Brain microvascular endothelial cell (primary cell): ENCODE measurements at places on chromosomes 1 and 21.
A peak's percentile ranks its signal among the peaks of the same experiment; 100 is the strongest.

DNA sequence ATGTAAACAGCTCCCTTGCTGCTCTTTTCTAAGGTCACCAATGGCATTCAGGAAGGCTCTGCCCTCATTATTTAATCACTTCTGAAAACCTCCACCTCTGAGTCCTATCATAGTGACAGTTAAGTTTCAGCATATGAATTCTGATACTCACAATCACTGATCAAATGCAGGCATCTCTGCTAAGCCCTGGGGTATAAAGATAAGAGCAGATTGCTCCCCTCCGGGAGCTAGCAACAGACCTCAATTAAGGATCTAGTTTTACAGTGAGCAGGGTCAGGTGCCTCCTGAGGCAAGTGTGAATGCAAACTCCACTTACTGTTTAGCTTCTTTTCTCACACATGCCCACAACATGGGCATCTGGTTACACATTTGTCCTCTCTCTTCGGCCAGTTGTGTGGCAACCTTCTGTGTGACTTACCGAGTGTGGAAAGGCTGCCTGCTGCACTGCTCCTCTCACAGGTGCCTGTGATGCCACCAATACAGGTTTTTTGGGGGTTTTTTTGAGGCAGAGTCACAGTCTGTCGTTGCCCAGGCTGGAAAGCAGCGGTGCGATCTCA is 15.0 kb downstream of the IL10RB start:
- no peak for DNase-seq

- no peak for DNase-seq
Observed at GRCh38 chr21:29074007-29074376, 544 bp upstream of the CCT8 start.

GRCh38 chr1:199109160-199109559 is 470.3 kb downstream of the PTPRC start:
- no peak for DNase-seq

- peak; percentile 67 for DNase-seq
Observed at GRCh38 chr1:184622136-184622823, 132.4 kb downstream of the EDEM3 start.

DNA sequence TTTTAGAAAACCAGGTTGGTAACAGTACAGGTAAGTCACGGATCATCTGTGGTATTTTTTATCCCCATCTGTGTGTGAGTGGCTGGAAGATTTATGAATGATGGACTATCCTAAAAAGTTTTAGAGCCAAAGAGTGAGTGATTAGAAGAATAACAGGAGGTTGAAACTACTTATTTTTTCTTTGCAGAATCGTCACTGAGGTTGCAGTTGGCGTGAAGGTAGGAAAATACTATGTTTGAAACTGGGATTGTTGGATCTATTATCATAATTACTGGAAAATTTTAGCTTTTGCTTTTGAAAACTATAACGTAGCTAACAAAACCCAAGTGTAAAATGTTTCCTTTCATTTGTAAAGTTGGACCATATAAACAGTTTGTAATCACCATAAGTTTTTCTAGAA is 1.8 kb downstream of the PTBP2 start:
- no peak for DNase-seq

GRCh38 chr1:111358964-111359363 is 68.3 kb downstream of the CHIA start:
- no peak for DNase-seq

DNA sequence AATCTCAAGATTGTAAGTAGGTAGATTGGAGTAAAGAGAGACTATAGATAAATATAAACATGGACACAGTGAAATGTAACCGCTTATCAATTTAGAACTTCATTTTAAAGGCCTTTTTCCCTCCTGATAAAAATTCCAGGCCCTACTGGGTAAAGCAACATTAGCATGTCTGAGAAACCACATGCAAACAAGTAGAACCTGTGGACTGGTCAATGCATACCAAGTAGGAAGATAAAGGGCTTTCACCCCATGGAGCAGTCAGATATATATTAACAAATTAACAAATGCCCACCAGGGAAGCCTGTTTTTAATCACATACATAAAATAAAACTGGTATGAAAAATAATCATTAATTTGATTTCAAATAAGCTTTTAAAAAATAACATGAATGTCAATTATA is 8.1 kb downstream of the DPH5 start:
- no peak for DNase-seq

GRCh38 chr1:77030401-77031105 is 163.3 kb downstream of the ST6GALNAC5 start:
- no peak for DNase-seq

DNA sequence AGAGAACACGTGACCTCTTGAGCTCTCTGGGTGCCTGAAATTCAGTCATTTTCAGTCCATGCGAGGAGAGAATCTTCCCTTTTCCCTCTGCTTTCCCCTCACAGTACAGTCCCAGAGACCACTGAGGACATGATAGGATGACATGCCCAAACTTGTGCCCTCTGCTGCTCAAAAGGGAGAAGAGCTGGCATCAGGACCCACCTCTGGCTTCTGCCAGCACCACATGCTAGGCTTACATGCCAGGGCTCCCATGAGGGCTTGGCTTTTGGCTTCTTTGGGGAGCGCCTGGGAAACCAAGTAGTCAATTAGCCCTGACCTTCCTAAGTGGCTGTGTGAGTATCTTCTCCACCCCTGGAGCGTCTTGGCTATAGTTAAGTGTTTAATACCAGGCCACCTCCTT is 13.8 kb upstream of the KCNQ4 start:
- no peak for DNase-seq

DNA sequence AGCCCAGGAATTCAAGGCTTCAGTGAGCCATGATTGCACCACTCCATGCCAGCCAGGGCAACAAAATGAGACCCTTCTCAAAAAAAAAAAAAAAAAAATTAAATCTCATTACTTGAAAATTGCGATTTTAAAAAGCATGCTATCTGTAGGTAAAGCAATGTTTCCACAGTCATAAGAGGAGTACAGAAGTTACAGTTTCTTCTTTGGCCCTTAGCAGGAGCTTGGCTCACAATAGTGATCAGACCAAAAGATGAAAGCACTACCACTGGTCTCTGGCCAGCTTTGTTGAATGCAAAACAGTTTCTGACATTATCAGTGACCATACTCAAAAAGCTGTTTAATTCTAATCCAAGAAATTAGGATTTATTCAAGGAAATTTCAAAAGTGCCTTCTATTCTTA is 31.2 kb downstream of the VAV3 start:
- no peak for DNase-seq

DNA sequence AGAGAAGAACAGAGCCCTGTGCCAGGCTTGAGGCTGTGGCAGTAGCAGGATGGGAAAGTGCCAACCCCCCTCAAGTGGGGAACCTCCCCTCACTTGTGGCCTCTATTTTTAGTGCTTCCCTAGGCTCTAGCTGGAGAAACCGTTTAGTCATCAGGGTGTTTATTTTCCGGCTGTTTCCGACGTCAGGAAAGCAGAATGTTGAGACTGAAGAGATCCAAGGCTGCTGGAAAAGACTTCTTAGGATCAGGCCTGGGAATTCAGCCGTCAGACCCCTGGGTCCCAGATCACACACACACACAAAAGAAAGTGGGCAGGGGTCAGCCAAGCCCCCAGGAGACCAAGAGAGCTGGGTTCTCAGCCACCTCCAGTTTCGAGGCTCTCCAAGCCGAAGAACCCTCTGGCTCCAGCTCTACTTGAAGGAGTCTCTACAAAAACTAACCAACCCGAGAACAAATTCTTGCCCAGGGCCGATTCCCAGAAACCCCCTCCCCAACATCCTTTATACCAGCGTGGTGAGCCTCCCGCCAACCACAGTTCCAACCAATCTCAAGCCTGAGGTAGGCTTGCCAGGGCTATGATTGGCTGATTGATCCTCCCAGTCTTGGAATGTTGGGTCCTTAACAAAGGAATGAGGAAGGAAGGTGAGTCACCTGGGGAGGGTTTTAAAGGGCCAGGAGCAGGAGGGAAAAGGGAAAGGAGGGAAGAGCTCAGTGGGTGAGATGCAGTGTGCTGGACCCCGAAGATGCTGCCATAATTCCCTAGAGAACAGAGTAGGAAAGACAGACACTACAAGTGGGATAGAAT is 2.5 kb upstream of the MEF2D start:
- DNase-seq: peak; percentile 87

- DNase-seq: peak; percentile 76
Observed at GRCh38 chr1:39205102-39205780, 746 bp downstream of the MACF1 start.
